ENCODE measurements at places on chromosomes 1 and 21. TPM values are rescaled to one million over a fixed set of nuclear protein-coding genes. Genes with fewer than 3 reads are reported as not detected.
A peak's percentile ranks its signal among the peaks of the same experiment; 100 is the strongest.

LY9 gene
- total RNA-seq, result 3.9 TPM

RXFP4 gene
- not detected for total RNA-seq

LCE3E gene
- total RNA-seq, result not detected

THEMIS2 gene
- total RNA-seq, result 18.3 TPM

SLC26A9 gene
- 1.3 TPM for total RNA-seq

CENPL gene
- 5.5 TPM for total RNA-seq

PRR9 gene
- total RNA-seq, result not detected

UBASH3A gene
- 2.0 TPM for total RNA-seq

TMEM125 gene
- total RNA-seq, result 75.9 TPM

PRRX1 gene
- total RNA-seq, result 12.5 TPM

DNASE2B gene
- total RNA-seq, result 0.17 TPM

RGS13 gene
- 3.4 TPM for total RNA-seq

DNA sequence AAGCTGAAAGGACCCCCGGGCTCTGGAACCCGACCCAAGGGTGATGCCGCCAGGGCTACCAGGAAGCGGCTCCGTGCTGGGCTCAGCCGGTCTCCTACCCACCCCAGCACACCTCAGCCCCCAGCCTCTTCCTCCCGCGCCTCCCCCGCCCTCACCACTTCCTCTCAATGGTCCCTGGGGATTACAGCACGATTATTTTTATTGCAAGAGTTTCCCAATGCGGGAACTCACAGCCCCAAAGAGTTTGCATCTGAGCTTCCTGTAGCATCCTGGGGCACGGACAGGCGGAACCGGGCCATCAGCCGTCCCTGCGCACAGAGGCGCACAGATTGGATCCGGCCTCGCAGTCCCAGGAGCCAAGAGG lies 8.7 kb upstream of the SLX9 start:
- no peak for DNase-seq

GRCh38 chr1:236140705-236141446 lies 1.5 kb upstream of the GPR137B start:
- no peak for DNase-seq

DNA sequence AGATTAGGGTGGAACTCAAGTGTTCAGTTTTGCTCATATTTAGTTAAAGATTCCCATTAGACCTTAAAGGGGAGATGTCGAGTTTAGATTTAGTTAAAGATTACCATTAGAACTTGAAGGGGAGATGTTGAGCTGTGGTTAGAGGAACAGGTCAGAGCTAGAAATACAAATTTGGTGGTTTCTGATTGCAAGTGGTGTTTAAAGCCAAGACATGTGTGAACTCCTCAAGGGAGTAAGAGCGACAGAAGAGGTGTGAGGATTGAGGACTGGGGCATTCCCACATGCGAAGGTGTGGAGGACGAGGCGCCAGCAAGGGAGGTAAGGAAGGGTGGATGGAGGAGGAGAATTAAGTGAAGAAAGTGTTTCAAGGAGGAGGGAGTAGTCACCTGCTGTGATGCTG lies 168.6 kb downstream of the IER5 start:
- no peak for DNase-seq

- no peak for DNase-seq
Measured at GRCh38 chr21:22468893-22469292, 1470.7 kb downstream of the NCAM2 start.

DNA sequence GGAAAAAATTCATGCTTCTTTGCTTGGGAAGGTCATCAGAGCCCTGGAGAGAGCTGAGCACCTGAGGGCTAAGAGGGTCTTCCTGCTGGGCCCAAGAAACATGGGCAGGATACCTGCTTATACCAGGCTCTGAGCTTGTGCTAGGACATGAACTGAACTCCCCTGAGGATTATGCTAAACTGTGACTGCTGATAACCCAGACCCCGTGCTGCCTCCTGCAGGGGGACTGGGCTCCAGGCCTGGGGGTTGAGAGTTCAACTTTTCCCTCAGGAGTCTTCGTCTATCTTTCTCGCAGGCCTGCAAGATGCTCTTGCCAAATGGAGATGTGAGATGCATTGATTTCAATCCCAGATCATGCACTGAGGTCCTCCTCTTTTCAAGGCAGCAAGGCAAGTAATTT lies 368.5 kb downstream of the HHAT start:
- no peak for DNase-seq

GRCh38 chr1:35288761-35289160 lies 20.3 kb downstream of the ZMYM4 start:
- no peak for DNase-seq

GRCh38 chr1:162004441-162004950 lies 19.2 kb downstream of the OLFML2B start:
- no peak for DNase-seq

GRCh38 chr21:45780647-45781046 lies 137.1 kb downstream of the PCBP3 start:
- DNase-seq, result no peak

DNA sequence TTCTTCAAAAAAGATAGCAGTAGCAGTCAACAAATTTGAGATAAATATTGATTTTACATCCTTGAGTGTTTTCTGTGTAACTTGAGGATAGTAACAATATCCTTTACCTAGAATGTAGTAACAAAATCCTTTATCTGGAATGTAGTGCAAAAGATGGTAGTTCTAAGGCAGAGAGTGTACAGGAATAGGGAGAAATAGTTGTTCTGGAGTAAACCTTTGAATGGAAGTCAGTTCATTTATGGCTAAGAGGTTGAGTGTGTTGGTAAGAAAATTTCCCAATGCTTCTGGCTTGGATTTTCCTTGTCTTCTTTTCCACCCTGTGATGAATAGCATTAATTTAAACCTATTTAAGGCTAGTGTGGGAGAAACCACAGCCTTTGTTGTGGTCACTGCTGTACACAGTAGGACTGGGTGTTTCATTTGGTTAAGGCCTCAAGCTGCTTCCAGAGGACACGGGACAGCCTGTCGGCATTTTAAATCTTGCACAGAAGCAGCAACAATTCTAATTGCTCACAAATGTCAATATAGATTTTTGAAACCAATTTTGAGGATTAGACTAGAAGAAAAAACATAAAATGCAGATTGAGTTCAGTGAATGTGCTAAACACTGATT lies 11.3 kb downstream of the NFIA start:
- no peak for DNase-seq

DNA sequence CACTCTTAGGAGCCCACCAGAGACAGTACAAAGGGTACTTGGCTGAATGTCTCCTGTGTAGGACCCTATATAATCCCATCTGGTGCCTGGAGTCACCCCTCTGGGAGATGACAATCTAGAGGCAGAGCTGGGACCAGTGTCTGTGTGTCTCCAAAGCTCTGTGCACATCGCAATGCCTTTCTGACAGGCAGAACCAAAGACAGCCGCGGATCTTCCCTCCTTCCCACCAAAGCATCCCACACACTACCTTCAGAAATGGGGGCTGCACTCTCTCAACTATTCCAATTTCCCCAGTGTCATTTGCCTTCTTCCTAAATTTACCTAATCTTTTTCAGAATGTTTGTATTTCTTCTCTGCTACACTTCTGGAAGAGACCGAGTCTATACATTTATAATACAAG lies 12.0 kb downstream of the PGBD5 start:
- no peak for DNase-seq

DNA sequence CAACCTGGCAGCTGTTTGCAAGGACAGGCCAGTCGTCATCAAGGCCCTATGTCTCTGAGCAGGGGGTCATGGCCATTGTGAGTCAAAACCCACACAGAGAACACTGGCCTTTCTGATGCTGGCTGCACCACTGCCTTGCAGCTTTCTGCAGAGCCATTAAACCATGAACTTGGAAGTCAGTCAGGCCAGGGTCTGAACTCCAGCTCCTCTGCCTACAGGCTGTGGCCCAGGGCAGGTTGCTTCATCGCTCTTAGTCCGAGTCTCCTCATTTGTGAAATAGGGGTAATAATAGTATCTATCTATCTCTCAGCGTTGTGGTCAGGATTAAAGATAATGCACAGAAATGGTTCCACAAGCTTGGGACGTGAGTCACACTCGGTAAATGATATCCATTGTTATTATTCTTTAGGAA lies 35.8 kb upstream of the HIVEP3 start:
- no peak for DNase-seq

- DNase-seq, result peak; percentile 63
Measured at GRCh38 chr1:7070389-7071029, 285.3 kb downstream of the CAMTA1 start.

DNA sequence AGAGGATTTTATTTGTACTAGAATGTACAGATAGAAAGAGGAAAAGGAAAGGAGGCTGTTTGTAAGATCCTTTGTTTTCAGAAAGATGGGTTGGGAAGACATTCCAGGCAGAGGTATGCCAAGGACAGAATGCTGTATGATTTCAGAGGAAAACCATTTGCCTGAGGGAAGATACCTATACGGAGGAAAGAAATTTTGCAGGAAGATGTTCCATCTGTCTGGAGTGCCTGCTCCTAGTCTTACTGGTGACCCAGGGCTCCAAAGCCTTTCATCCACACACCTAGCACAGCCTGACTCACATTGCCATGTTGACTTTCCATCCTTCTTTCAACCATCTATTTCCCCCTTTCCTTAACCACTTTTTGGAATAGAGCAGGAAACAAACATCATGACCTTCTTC lies 18.2 kb downstream of the SAMD13 start:
- DNase-seq, result no peak

DNA sequence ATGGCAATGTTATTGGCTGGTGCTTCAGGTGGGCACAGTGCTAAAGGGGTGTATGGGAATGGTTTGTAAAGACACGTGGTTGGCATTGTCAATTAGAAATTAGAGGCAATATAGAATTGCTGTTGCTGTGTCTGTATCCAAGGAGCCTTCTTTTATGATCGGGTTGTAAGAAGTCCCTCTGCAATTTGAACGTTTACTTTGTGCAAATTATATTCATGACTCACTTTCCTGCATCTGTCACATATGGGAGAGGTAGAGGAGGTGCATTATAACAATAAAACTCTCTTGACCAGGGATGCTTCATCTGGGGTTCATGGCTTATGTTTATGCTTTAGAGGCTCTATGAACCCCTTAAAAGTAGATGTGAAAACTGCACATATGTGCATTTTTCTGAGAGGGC lies 130.4 kb upstream of the DNAH14 start:
- no peak for DNase-seq

Measured in mucosa of gallbladder (tissue), 1 donor.